ENCODE measurements at places on chromosomes 7 and 10. TPM values are rescaled to one million over a fixed set of nuclear protein-coding genes. Genes with fewer than 3 reads are reported as not detected.

DNA sequence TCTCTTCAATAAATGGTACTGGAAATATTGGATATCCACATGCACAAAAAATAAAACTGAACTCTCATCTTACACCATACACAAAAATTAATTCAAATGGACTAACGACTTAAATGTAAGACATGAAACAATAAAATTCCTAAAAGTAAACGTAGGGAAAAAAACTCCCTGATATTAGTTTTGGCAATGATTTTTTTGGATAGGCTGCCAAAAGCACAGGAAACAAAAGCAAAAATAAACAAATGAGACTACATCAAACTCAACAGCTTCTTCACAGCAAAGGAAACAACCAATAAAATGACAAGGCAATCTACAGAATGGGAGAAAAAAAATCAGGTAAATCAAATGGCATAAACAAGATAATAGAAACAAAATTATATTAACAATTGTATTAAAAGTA lies 65.7 kb downstream of the ORC5 start:
- no peak for DNase-seq
- H3K27me3 ChIP-seq, result no peaks in the 10 kb centered on the region
- H3K36me3 ChIP-seq, result peaks cover 32% of the 10 kb centered on the region

- DNase-seq, result no peak
- peaks cover 23% of the 10 kb centered on the region for H3K4me1 ChIP-seq
- H3K4me3 ChIP-seq, result no peak overlapping the region
- H3K27ac ChIP-seq, result no peak overlapping the region
- no peaks in the 10 kb centered on the region for H3K27me3 ChIP-seq
- H3K36me3 ChIP-seq, result no peaks in the 10 kb centered on the region
Measured at GRCh38 chr10:34186745-34187144, 628.4 kb downstream of the PARD3 start.

- no peaks in the 10 kb centered on the region for H3K36me3 ChIP-seq
- H3K27ac ChIP-seq, result no peak overlapping the region
- no peak overlapping the region for H3K4me3 ChIP-seq
- no peak for DNase-seq
Measured at GRCh38 chr10:69468751-69469089, 17.5 kb downstream of the TSPAN15 start.

DNA sequence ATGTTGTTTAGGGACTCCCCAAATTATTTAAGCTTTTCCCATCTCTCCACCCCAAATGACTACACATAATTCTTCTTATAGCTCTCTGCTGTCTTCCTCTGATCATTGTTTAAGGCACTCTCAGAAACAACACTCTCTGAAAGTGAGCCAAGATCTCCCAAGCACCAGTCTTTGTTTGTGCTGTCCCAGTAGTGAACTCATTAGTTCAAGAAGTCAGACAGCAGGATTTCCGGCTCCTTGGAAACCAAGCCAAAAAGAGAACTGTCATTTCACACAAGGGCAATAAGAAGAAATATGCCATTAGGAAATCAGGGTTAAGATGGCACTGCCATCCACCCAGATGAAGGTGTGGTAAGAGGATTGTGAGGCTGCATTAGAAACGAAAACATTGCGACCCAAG lies 83.1 kb downstream of the FZD1 start:
- no peaks in the 10 kb centered on the region for H3K27me3 ChIP-seq
- H3K4me3 ChIP-seq, result no peak overlapping the region
- no peak for DNase-seq
- H3K27ac ChIP-seq, result no peak overlapping the region
- no peaks in the 10 kb centered on the region for H3K4me1 ChIP-seq

DNA sequence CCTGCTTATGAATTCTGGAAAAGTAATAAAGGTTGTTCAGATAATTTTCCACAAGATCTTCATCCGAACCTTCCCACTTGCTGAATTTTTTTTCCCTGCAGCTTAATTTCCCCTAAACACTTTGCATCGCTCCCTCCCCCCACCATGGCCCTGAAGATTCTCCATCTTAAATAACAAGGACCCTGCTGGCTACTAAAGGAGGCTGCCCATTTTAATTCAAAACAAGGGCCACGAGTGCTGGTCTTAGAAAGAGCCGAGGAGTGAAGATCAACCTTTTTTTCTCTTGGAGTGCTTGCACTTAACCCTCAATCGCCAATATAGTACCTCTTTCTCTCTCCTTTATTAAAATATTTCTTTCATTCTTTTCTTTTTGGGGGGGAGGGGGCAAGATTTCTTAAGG lies 9.2 kb upstream of the SP8 start:
- peaks cover 43% of the 10 kb centered on the region for H3K27me3 ChIP-seq
- peaks cover 9% of the 10 kb centered on the region for H3K4me1 ChIP-seq
- DNase-seq, result no peak
- no peak overlapping the region for H3K27ac ChIP-seq
- H3K36me3 ChIP-seq, result no peaks in the 10 kb centered on the region
- no peak overlapping the region for H3K4me3 ChIP-seq

GRCh38 chr7:66348531-66348930 lies 143.4 kb downstream of the TPST1 start:
- no peaks in the 10 kb centered on the region for H3K36me3 ChIP-seq
- H3K4me1 ChIP-seq, result peaks cover 40% of the 10 kb centered on the region
- no peak for DNase-seq
- H3K27ac ChIP-seq, result no peak overlapping the region
- H3K27me3 ChIP-seq, result no peaks in the 10 kb centered on the region

GRCh38 chr10:101974091-101974971 lies 81.6 kb downstream of the ARMH3 start:
- no peaks in the 10 kb centered on the region for H3K36me3 ChIP-seq
- H3K4me3 ChIP-seq, result no peak overlapping the region
- DNase-seq, result no peak
- H3K27ac ChIP-seq, result no peak overlapping the region
- H3K27me3 ChIP-seq, result no peaks in the 10 kb centered on the region

- DNase-seq, result no peak
- H3K27me3 ChIP-seq, result no peaks in the 10 kb centered on the region
- no peak overlapping the region for H3K27ac ChIP-seq
- no peak overlapping the region for H3K4me3 ChIP-seq
- H3K4me1 ChIP-seq, result no peaks in the 10 kb centered on the region
Measured at GRCh38 chr10:62475551-62475950, 101.4 kb downstream of the ZNF365 start.

- H3K27ac ChIP-seq, result no peak overlapping the region
- H3K36me3 ChIP-seq, result no peaks in the 10 kb centered on the region
- no peak for DNase-seq
- no peaks in the 10 kb centered on the region for H3K27me3 ChIP-seq
- H3K4me3 ChIP-seq, result no peak overlapping the region
Measured at GRCh38 chr7:145797507-145797906, 319.1 kb upstream of the CNTNAP2 start.

- H3K4me3 ChIP-seq, result no peak overlapping the region
- DNase-seq, result no peak
- no peaks in the 10 kb centered on the region for H3K36me3 ChIP-seq
Measured at GRCh38 chr10:73591935-73592699, 975 bp upstream of the USP54 start.

DNA sequence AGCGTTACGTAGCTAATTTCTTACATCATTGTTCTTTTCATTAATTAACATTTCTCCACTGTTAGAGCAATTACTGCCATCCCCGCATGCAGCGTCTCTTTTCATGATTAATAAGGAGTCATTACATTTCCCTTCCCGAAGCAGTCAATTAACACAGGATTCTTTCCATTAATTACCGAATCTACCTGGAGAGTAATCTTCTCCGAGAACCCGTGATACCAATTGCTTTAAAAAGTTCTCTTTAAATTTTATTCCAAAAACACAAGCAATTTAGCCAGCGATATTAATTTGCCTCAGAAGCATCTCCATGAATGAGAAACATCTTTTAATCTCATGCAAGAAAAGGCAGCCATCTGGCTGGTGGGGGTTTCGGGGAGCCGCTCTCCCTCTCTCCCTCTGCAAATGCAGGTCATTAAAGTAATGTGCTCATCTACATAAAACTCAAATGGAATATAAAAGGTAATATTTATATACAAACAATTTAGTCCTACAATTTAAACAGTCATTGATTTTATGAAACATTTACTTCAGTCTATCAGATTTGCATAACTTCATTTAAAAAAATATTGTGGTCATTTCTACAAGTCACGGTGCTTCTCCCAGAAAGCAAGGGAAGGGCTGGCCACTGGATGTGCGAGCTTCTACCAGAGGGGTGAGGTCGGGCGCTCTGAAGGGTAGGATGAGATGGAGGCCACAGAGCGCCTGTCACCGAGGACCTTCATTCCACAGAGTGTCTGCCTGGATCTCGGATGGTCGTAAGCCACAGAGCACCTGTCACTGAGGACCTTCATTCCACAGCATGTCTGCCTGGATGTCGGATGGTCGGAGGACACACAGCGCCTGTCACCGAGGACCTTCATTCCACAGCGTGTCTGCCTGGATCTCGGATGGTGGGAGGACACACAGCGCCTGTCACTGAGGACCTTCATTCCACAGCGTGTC lies 145.0 kb downstream of the WDR37 start:
- H3K27ac ChIP-seq, result no peak overlapping the region
- peaks cover 19% of the 10 kb centered on the region for H3K27me3 ChIP-seq
- no peaks in the 10 kb centered on the region for H3K4me1 ChIP-seq
- no peak for DNase-seq
- no peak overlapping the region for H3K4me3 ChIP-seq

GRCh38 chr10:10545771-10546170 lies 471.9 kb upstream of the CELF2 start:
- H3K4me3 ChIP-seq, result no peak overlapping the region
- no peaks in the 10 kb centered on the region for H3K27me3 ChIP-seq
- no peak overlapping the region for H3K27ac ChIP-seq
- H3K36me3 ChIP-seq, result no peaks in the 10 kb centered on the region
- H3K4me1 ChIP-seq, result no peaks in the 10 kb centered on the region

- H3K27me3 ChIP-seq, result no peaks in the 10 kb centered on the region
- H3K4me1 ChIP-seq, result peaks cover 26% of the 10 kb centered on the region
- peak overlapping the region; percentile 85 for H3K27ac ChIP-seq
- H3K36me3 ChIP-seq, result no peaks in the 10 kb centered on the region
- no peak for DNase-seq
Measured at GRCh38 chr10:33274096-33274785, 60.2 kb downstream of the NRP1 start.

- H3K36me3 ChIP-seq, result no peaks in the 10 kb centered on the region
- H3K27ac ChIP-seq, result peak overlapping the region; percentile 36
- DNase-seq, result no peak
- H3K27me3 ChIP-seq, result no peaks in the 10 kb centered on the region
- H3K4me1 ChIP-seq, result peaks cover 15% of the 10 kb centered on the region
- H3K4me3 ChIP-seq, result no peak overlapping the region
Measured at GRCh38 chr7:118080947-118081346, 103.0 kb upstream of the LSM8 start.

GRCh38 chr10:98088186-98088971 lies 46.1 kb upstream of the R3HCC1L start:
- H3K4me1 ChIP-seq, result no peaks in the 10 kb centered on the region
- no peak overlapping the region for H3K4me3 ChIP-seq
- no peak for DNase-seq
- no peaks in the 10 kb centered on the region for H3K36me3 ChIP-seq

GRCh38 chr10:62903828-62904227 lies 87.7 kb upstream of the EGR2 start:
- DNase-seq, result no peak
- H3K4me1 ChIP-seq, result no peaks in the 10 kb centered on the region
- H3K27me3 ChIP-seq, result no peaks in the 10 kb centered on the region
- no peaks in the 10 kb centered on the region for H3K36me3 ChIP-seq
- H3K4me3 ChIP-seq, result no peak overlapping the region

- no peak overlapping the region for H3K27ac ChIP-seq
- H3K4me1 ChIP-seq, result no peaks in the 10 kb centered on the region
- no peak for DNase-seq
- no peaks in the 10 kb centered on the region for H3K36me3 ChIP-seq
- no peaks in the 10 kb centered on the region for H3K27me3 ChIP-seq
Measured at GRCh38 chr7:17758008-17758407, 182.3 kb downstream of the SNX13 start.

DNA sequence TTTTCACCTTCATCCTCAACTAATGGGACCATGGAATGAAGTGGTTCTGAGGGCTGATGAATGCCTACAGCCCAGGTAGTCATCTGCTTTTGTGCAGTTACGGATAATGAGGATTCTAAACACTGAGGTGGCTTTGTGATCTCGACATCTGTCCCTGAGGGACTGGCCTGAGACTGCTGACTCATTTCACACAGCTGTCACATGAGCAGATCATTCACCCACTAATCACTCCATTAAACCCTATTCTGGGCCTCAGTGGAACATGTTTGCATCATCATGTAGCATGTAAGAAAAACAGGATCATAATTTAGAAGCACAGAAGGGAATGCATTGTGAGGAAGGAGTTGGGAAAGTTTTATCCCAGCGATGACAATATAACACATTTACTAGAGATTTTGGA lies 79.4 kb upstream of the FEZF1 start:
- no peak overlapping the region for H3K4me3 ChIP-seq
- no peaks in the 10 kb centered on the region for H3K36me3 ChIP-seq
- H3K27me3 ChIP-seq, result no peaks in the 10 kb centered on the region
- no peak overlapping the region for H3K27ac ChIP-seq
- no peaks in the 10 kb centered on the region for H3K4me1 ChIP-seq

DNA sequence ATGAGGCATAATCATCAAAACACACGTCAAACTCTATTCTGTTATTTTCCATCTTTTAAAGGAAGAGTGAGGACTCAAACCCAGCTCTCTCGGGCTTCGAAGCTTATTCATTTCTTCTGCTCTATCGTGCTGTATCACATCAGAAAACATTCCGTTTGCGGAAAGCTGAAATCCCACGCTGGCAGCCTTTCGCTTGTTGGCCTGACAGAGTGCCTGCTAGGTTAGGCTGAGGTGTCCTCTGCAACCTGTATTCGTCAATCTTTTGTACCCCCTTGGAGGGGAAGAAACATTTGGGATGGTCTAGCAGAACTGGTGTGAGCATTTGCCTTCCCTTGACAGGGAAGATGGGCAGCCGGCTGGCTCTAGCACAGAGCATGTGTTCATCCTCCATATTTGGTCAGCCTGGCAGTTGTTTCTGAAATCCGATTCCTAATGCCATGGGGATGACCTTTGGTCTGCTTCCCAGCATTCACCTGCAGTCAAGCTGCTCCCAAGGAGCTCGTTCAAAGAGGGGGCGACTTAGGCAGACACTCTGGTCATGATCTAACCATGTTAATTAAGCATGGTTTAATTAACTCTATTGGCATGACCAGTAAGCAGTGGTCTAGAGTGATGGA lies 55.2 kb downstream of the TACC2 start:
- no peaks in the 10 kb centered on the region for H3K36me3 ChIP-seq
- H3K4me3 ChIP-seq, result peak overlapping the region; percentile 28
- no peak for DNase-seq
- peaks cover 20% of the 10 kb centered on the region for H3K4me1 ChIP-seq
- peak overlapping the region; percentile 13 for H3K27ac ChIP-seq

The AUTS2 gene
- total RNA-seq, result 9.5 TPM

The PPP1R3C gene
- 70.8 TPM for total RNA-seq

The TMEM72 gene
- not detected for total RNA-seq

The SLC18A2 gene
- 2.9 TPM for total RNA-seq

The ALKBH4 gene
- 11.0 TPM for total RNA-seq

The EVX1 gene
- total RNA-seq, result not detected

The ENO4 gene
- 0.64 TPM for total RNA-seq

The GRID2IP gene
- total RNA-seq, result 1.1 TPM

The CRYGN gene
- not detected for total RNA-seq

The PLA2G12B gene
- total RNA-seq, result not detected

The TRPV5 gene
- not detected for total RNA-seq

The MORN4 gene
- total RNA-seq, result 0.79 TPM

The SPAG6 gene
- total RNA-seq, result not detected

Data from esophagus squamous epithelium (tissue), 5 donors.